Esophagus muscularis mucosa (tissue), 4 donors: ENCODE measurements at places on chromosomes 4 and X.

DNA sequence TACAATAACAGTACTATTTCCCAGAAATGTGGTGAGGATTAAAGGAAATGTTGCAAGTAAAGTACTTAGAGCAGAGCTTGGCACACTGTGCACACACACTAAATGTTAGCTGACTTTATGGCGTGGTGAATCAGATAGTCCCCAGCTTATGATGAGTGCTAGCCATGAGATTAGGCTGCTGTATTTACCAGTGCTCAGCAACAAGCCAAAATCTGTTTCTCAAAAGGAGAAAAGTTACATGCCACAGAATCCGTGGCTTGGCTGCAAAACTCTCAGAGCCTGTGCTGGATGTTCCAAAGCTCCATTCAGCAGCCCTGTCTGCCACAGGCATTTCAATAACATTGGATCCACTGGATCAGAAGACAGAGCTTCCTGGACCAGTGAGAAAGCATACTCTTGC is 12.8 kb upstream of the STBD1 start:
- no peak overlapping the region for H3K27ac ChIP-seq
- DNase-seq = no peak
- H3K27me3 ChIP-seq = no peaks in the 10 kb centered on the region
- H3K4me3 ChIP-seq = no peak overlapping the region
- H3K36me3 ChIP-seq = no peaks in the 10 kb centered on the region

DNA sequence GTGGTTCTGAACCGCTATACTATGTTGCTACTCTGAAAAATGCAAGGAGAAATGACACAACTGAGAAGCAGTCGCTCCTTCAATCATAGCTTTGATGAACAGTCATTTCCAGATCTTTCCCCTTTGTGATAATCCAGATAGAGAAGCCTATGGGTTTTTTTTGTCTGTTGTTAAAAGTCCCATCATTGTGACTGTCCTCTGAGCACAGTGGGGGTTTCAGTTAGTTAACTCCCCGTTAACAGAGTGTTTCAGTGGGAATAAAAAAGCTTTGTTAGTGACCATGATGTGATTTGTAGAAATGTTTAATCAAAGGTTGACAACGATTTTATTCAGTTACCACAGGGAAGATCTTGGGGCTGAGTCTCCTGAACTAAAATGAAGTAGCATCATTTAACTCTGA is 176.2 kb upstream of the MAOA start:
- no peaks in the 10 kb centered on the region for H3K27me3 ChIP-seq
- DNase-seq = no peak
- no peaks in the 10 kb centered on the region for H3K36me3 ChIP-seq
- no peak overlapping the region for H3K27ac ChIP-seq
- no peak overlapping the region for H3K4me3 ChIP-seq
- no peaks in the 10 kb centered on the region for H3K4me1 ChIP-seq

- DNase-seq = no peak
- H3K27ac ChIP-seq = no peak overlapping the region
- H3K27me3 ChIP-seq = no peaks in the 10 kb centered on the region
- H3K4me1 ChIP-seq = no peaks in the 10 kb centered on the region
- no peaks in the 10 kb centered on the region for H3K36me3 ChIP-seq
These were observed 52.9 kb downstream of the TRMT44 start for GRCh38 chr4:8493484-8493883.

- DNase-seq = no peak
- peaks cover 32% of the 10 kb centered on the region for H3K4me1 ChIP-seq
- H3K27me3 ChIP-seq = no peaks in the 10 kb centered on the region
- H3K4me3 ChIP-seq = no peak overlapping the region
These were observed 114.4 kb downstream of the FRYL start for GRCh38 chr4:48665555-48666186.

GRCh38 chr4:64911846-64912245 is 502.6 kb upstream of the TECRL start:
- H3K36me3 ChIP-seq = no peaks in the 10 kb centered on the region
- H3K27me3 ChIP-seq = no peaks in the 10 kb centered on the region
- H3K4me3 ChIP-seq = no peak overlapping the region
- H3K4me1 ChIP-seq = no peaks in the 10 kb centered on the region

GRCh38 chr4:10226756-10227155 is 110.2 kb upstream of the WDR1 start:
- H3K27ac ChIP-seq = peak overlapping the region; percentile 71
- H3K4me3 ChIP-seq = no peak overlapping the region
- DNase-seq = no peak
- H3K4me1 ChIP-seq = no peaks in the 10 kb centered on the region
- no peaks in the 10 kb centered on the region for H3K27me3 ChIP-seq
- no peaks in the 10 kb centered on the region for H3K36me3 ChIP-seq
